ENCODE measurements at places on chromosomes 2 and 18. TPM values are rescaled to one million over a fixed set of nuclear protein-coding genes. Genes with fewer than 3 reads are reported as not detected.

FLACC1 gene
- 4.5 TPM for total RNA-seq

ZBTB7C gene
- not detected for total RNA-seq

TSPYL6 gene
- not detected for total RNA-seq

EML6 gene
- total RNA-seq = 0.34 TPM

UCN gene
- 2.3 TPM for total RNA-seq

FAM124B gene
- total RNA-seq = 1.1 TPM

AKAIN1 gene
- not detected for total RNA-seq

RNF144A gene
- 40.1 TPM for total RNA-seq

ANKRD62 gene
- total RNA-seq = not detected

TCF23 gene
- total RNA-seq = not detected

CFC1 gene
- total RNA-seq = not detected

SPATA3 gene
- not detected for total RNA-seq

RIT2 gene
- not detected for total RNA-seq

RMDN2 gene
- 2.4 TPM for total RNA-seq

DSC2 gene
- total RNA-seq = not detected

RGPD4 gene
- total RNA-seq = 0.63 TPM

SPHKAP gene
- total RNA-seq = not detected

SLC9A4 gene
- total RNA-seq = not detected

DSG1 gene
- total RNA-seq = not detected

GNLY gene
- total RNA-seq = 45.1 TPM

AMER3 gene
- not detected for total RNA-seq

NGEF gene
- total RNA-seq = not detected

UGT1A9 gene
- total RNA-seq = not detected

RAB6C gene
- not detected for total RNA-seq

ASPRV1 gene
- total RNA-seq = 0.96 TPM

SPP2 gene
- total RNA-seq = not detected

SAG gene
- total RNA-seq = 0.22 TPM

STEAP3 gene
- not detected for total RNA-seq

DYNAP gene
- total RNA-seq = not detected

HJURP gene
- 0.25 TPM for total RNA-seq

NTSR2 gene
- not detected for total RNA-seq

MGAT4A gene
- 204 TPM for total RNA-seq

ERMN gene
- total RNA-seq = 18.0 TPM

ATG9A gene
- 105 TPM for total RNA-seq

STARD6 gene
- total RNA-seq = not detected

FBLN7 gene
- total RNA-seq = 27.0 TPM

EHD3 gene
- 1.4 TPM for total RNA-seq

NCKAP1 gene
- total RNA-seq = 2.5 TPM

DTNA gene
- not detected for total RNA-seq

KCNE4 gene
- total RNA-seq = not detected

ARHGEF4 gene
- 3.6 TPM for total RNA-seq

TRABD2A gene
- 166 TPM for total RNA-seq

REEP1 gene
- total RNA-seq = not detected

SIGLEC15 gene
- total RNA-seq = not detected

CPO gene
- total RNA-seq = not detected

NBEAL1 gene
- 11.2 TPM for total RNA-seq

CRYGC gene
- total RNA-seq = not detected

SERPINB10 gene
- not detected for total RNA-seq

NEU2 gene
- not detected for total RNA-seq

CELF4 gene
- total RNA-seq = not detected

INPP5D gene
- total RNA-seq = 154 TPM

MC5R gene
- not detected for total RNA-seq

GPR17 gene
- not detected for total RNA-seq

Measured in CD4-positive, alpha-beta T cell (primary cell).